ENCODE measurements at places on chromosomes 5 and 9.

DNA sequence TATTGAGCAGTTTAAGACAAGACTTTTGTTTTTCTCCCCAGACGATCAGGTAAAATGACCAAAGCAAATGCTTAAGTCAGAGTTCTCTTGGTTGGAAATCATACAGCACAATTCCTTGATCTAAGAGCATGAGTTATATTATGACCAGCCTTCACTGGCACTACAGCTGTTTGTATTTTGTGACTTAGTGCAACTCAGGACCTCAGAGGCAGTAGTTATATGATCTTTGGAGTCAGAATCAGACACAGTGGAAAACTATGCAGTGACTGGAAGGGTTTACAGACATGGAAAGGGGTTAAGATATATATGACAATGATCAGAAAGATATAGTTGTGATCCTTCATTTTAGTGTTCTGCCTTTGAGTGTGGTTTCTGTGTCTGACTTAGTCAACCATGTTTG lies 24.3 kb downstream of the RAD23B start:
- no peak for DNase-seq

- peak; percentile 95 for DNase-seq
Observed at GRCh38 chr5:140141241-140141640, 15.5 kb downstream of the IGIP start.

GRCh38 chr5:36946101-36946500 lies 69.5 kb downstream of the NIPBL start:
- peak; percentile 38 for DNase-seq

GRCh38 chr5:141633871-141634561 lies 2.6 kb downstream of the HDAC3 start:
- no peak for DNase-seq
